Activated effector memory CD4-positive, alpha-beta T cell treated with anti-CD3 and anti-CD28 coated beads, Interleukin-2, amount 50 U/mL, for 16 hours (primary cell): ENCODE measurements at places on chromosomes 6 and 20.
A peak's percentile ranks its signal among the peaks of the same experiment; 100 is the strongest.

DNA sequence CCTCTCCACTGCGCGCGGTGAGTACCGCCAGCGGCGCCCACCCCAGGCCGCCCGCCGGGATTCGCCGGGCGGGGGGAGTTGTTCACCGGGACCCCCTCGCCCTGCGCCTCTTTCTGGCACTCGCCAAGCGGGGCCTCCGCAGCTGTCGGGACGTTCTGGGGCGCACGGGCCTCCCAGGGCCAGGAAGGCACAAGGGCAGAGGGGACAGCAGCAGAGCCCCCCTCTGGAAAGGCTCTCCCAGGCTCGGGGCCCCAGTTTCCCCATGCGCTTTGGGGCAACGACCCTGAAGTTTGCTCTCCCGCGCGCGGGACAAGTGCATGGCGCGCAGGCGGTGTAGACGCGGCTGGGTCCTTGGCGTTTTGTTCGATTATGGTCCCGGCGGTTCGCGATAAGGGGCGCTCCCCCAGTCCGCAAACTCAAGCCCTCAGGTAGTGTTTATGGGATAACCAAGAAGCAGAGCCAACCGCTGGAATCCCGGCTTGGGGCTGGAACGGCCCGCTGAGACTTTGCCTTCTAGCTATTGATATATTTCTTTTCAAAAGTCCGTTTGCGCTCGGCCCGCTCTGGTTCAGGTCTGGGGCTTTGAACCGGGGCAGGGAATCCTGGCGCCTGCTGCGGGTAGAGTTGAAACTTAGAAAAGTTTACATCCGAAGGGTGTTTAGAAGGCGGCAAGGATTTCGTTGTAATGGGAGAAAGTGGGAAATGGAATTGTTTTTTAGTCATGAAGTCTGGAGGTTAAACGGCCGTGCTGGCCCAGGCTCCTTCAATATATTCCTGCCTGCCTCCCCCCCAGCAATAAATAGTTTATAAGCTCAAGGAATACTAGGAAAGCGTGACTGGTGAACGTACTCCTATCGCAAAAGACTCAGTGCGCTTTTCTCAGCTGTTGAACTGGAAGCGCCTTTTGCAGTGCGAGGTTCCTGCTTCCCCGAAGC is 595 bp downstream of the EYA2 start:
- no peak for DNase-seq

DNA sequence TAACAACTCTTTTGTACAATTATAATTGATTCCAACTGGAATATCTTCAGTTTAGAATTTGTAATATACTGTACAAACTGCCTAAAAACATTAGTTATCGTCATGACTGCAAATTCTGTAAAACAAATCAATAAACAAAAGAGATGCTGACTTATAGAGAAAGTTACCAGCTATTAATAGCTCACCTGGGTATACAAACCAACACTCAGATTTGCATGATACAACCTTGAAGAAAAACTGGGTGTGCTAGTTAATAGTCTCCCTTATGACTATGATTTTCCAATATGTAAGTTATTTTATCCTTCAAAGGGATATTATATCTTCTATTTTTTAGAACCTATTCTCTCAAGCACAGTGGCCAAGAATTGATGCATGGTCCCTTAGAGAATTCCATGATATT is 698.5 kb downstream of the FRK start:
- DNase-seq, result no peak

GRCh38 chr20:53002786-53003185 is 30.6 kb downstream of the TSHZ2 start:
- DNase-seq, result no peak

- no peak for DNase-seq
Observed at GRCh38 chr6:38688579-38689087, 14.3 kb downstream of the GLO1 start.

DNA sequence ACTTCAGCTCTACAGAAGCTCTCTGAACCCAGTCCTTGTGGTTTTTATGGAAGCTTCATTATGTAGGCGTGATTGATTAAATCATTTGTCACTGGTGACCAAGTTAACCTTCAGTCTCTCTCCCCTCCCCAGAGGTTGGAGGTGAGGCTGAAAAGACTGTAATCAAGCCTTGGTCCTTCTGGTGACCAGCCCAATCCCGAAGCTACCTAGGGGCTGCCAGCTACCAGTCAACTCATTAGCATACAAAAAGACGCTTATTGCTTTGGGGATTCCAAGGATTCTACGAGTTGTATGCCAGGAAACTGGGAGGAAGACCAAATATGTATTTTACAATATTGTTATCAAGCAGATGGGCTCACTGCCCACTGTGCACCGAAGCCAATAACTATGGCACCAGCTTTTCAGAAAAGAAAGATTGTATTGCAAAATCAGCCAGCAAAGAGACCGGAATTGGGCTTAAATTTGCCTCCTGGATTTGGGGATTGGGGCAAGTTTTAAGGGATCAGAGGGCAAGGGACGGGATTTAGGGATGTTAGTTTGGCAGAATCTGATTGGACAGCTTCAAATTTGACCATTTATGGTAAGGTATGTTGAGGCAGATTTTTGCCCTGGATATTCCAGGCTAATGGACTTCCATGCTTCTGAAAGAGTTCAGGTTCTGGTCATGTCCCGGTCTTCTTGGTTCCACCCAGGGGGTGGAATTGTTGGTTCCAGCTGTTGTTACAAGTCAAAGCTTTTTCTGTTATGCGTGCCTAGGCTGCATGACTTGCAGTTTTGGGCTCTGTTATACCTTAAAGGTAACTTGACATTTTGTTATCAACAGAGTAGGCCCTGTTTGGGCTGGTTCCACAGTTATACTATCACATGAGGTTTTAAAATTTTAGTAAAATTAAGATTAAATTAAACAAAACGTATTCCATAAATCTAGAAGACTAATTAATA is 167.4 kb downstream of the COL9A1 start:
- no peak for DNase-seq

GRCh38 chr6:37551446-37551845 is 51.8 kb upstream of the CCDC167 start:
- no peak for DNase-seq

GRCh38 chr20:10488534-10488933 is 53.4 kb downstream of the SLX4IP start:
- no peak for DNase-seq

GRCh38 chr6:131159578-131159977 is 24.3 kb downstream of the AKAP7 start:
- DNase-seq, result no peak

- no peak for DNase-seq
Observed at GRCh38 chr20:41848180-41848579, 230.0 kb upstream of the CHD6 start.

GRCh38 chr20:5881703-5882102 is 68.6 kb downstream of the TRMT6 start:
- DNase-seq, result no peak

DNA sequence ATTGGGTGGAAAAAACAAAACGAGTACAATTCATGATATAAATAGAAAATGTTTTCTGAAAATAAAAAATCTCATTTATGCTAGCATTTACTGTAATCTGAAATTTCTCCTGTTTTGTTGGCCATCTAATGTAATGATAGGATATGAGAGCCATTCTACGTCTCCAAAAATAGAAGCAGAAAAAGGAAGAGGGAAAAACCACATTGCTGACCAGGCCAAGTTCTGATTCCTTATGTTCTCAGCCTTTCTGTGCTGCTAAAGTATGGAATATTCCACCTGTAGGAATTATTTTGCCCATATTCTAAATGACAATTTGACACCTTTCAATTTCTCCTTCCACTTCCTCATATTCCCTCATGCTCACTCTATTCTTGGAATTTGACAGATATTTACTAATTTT is 110.2 kb downstream of the TBXT start:
- no peak for DNase-seq

DNA sequence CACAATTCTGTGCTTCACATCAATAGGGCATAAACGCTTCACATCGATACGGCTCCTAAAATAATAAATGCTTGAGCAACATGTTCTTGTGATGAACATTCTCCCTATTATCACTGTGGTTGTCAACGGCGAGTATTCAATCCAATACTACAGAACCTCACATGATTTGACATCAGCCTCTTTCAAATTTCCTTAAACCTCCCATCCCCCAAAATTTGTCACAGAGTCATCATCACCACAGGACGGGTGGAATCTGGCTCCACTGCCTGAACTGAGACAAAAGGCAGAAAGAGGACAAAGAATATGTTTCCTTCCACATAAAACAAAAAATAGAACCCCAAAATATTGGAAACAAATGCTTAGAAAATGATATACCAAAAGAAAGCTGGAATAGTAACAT is 7.3 kb downstream of the THEMIS start:
- no peak for DNase-seq

DNA sequence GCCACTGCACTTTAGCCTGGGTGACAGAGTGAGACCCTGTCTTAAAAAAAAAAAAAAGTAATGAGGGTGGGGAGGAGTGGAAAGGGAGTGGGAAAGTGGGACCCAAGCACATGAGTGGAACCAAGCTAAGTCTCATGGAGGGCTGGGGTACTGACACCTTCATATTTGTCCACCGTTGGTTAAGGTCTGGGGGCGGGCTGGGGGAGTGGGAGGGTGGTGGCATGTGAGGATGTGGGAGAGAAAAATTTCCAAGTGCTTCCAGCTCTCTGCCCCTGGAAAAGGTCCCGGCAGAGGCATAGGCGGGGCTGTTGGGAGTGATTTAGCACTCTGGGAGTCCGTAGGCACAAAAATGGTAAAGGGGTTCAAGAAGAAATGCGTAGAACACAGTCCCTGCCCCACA is 6.1 kb downstream of the PSORS1C2 start:
- no peak for DNase-seq

DNA sequence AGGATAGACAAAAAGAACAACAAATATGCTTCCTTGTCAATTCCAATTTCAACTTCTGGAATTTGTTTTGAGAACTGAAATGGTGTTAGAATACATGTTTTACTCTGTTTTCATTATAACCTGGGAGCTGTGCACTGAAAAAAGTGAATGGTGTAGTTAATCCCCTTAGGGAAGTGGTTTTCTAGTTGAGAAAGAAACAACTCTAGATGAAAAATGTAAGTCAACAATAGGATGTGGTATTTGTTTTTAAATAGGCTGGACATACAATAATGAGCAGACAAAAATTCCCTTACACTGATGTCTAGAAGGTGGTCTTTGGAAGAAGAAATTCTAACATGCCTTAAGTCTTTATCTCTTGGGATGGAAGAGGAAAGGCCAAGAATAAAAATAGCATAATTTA is 59.9 kb upstream of the TINAG start:
- no peak for DNase-seq

- DNase-seq, result no peak
Observed at GRCh38 chr20:58150772-58151171, 77.7 kb downstream of the ANKRD60 start.

DNA sequence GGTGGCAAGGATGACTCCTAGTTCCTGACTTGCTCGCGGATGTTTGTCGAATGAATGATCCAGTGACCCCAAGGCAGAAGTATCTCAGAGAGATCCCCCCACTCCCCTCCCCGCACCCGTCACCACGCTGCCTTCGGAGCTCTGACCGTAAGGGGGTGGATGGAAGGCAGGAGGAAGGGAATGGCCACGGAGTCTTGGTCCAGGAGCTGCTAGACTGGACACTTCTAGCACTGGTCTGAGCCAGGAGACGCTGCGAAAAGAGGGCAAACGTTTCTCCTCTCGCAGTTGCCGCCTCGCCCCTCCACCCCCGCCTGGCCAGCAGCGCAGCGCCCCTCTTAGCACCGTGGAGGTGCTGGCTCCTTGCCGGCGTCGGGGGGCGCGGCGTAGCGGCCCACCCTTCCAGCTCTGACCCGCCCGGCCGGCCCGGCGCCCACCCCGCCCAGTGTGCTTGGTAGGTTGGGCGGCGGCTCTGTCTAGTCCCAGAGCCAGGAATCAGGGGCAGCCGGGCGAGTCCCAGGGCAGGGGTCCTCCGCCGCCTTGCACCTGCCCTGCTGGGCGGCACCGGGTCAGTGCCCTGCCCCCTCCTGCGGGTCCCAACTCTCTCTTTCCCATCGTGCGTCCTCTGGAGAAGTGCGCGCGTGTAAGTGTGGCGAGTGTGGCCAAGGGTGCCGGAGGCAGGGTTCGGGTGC is 2.4 kb upstream of the DBNDD2 start:
- DNase-seq, result peak; percentile 61
